NCI-H1436 (cell line): ENCODE measurements at places on chromosomes 5 and 9.
A peak's percentile ranks its signal among the peaks of the same experiment; 100 is the strongest.

DNA sequence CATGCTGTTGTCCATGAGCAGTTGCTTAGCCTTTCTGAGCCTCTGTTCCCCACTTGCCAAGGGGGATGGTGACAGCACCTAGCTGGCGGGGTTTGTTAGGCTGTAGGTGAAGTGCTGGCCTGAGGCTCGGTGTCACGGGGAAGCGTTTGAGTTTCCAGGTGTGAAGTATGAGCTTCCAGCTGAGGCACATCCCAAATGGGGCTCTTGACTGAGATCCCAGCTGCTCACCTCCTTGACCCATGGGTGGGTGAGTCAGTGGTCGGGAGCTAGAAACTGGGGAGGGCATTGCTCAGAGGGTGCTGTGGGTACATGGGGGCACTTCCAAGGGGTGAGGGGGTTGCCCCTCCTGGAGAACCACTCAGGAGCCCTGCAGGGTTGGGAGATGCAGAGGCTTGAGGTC lies 26.4 kb upstream of the RNF130 start:
- no peak for DNase-seq

- no peak for DNase-seq
Observed at GRCh38 chr9:105722099-105722498, 27.8 kb downstream of the TMEM38B start.

DNA sequence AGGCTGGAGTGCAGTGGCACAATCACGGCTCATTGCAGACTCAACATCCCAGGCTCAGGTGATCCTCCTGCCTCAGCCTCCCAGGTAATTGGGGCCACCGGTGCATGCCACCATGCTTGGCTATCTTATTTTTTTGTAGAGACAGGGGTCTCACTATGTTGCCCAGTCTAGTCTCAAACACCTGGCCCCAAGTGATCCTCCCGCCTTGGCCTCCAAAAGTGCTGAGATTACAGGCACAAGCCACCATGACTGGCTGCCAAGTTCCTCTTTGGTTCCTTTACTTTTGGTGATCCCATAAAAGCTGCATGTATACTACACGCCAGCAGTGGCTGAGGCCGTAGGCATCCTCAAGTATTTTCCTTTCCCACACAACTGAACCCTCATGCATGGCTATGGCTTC lies 11.4 kb downstream of the ARL15 start:
- DNase-seq = no peak

DNA sequence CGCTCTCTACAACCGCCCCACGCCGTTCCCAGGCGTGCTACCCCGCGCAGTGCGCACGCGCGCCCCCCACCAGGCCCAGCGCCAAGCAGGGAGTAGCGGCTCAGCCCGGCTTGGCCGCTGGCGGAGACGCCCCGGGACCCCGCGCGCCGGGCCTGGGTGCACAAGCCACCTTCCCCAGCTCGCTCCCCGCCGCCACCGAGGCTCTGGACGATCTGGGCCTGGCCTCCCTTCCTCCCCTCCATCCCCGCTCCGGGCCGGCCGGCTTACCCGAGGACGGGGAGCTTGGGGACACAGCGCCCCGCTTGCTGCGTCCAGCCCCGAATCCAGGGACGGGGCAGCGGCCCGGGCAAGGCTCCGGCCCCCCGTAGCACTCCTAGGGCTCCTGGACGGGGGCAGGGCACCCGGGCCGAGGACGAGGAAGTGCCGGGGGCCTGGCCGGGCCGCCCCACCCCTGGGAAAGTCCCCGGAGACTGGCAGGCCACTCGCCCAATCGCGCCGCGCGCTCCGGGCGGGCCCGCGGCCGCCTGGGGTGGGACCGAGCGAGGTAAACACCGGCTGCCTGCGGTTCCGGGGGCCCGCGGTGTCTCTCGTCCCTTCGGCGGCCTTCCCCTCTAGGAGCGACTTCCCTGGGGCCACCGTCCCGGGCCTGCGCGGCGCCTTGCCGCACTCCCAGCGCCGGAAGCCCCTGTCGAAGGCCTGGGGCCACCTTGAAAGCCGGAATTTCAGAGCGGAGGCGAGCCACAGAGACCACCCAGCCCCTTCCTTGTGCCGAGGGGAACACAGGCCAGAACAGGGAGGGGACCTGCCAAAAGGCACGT lies at the start of gene TNIP1:
Gene TNIP1, minus strand, starts transcription at position 422 of the 818 bp plus-strand sequence. CDS start 15,939 bp downstream, outside the sequence.
- DNase-seq = peak; percentile 77

- DNase-seq = no peak
Observed at GRCh38 chr9:73125651-73126050, 26.0 kb upstream of the ANXA1 start.

DNA sequence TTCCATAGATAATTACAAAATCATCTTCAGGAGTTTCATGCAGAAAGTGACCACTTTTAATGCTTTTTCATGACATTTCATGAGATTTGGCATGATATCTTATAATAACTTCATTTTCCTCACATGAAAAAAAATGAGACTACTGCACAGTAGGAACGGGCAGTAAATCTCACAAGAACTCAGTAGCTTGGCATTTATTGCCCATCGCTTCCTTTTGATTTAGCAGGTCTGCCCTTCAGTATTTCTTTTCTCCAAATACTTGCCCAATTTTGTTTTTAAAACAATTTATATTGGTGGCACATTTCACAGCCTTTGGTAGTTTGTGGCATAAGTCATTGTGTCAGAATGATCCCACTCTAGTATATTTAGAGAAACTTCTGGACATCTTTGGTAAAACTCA lies 711.8 kb upstream of the CHD1 start:
- DNase-seq = no peak

DNA sequence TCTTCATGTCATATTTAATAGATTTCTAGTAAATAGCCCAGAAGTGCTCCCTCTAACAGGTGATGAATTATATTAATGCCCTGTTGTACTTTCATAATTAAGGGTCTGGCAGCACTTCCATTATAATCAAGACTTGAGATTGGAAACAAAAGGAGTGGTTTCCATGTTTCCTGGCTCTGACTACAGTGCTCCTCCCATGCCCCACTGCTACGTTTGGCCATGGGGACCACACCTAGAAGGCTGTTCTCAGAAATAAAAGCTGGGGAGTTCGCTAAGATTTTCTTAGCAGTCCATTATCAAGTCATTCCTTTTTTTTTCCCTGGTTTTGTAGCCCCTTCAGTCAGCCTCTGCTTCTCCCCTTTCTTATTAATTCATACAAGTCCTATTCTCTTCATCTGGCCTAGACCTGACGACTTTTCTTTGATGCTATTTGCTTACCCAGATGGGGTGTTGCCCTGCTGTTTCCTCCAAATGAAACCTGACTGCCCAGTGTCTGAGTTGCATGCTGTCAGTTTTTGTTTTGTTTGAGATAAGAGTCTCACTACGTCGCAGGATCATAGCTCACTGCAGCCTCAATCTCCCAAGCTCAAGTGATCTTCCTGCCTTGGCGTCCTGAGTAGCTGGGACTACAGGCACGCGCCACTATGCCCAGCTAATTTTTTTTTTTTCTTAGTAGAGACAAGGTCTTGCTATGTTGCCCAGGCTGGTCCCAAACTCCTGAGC lies 312.1 kb upstream of the EFNA5 start:
- DNase-seq = peak; percentile 54

- no peak for DNase-seq
Observed at GRCh38 chr5:39249564-39250274, 30.4 kb upstream of the FYB1 start.
